B cell (primary cell): ENCODE measurements at places on chromosomes 12 and 14.

DNA sequence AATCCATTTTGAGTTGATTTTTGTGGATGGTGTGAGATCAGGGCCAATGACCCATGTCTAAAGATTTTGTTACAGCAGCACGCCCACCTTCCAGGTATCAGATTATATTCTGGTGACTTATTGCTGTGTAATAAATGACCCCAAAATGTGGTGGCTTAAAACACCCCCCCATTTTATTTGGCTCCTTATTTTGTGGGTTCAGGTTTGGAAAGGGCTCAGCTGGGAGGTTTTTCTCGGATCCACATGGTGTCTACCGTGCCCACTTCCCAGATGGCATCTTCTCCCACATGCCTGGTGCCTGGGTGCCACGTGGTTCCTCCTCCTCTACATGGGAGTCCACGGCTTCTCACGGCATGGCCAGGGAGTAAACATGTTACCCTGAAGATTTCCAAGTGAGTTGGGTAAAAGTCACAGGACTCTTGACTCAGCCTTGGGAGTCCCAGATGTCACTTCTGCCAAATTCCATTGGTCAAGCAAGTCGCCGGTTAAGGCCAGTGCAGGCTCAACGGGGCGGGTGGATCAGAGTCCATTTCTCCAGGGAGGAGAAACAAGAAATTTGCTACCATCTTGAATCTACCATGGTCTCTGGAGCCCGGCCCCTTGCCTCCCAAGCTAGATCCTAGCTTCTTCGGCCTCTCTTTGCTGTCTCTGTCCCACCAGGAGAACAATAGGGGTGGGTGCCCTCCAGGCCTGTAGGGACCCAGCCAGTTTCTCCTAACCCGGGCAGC, 214.3 kb downstream of the KIF26A start:
- DNase-seq = no peak

GRCh38 chr12:5459051-5459782, 27.3 kb downstream of the NTF3 start:
- no peak for DNase-seq

GRCh38 chr14:75338398-75338797, 59.8 kb downstream of the FOS start:
- DNase-seq = no peak

DNA sequence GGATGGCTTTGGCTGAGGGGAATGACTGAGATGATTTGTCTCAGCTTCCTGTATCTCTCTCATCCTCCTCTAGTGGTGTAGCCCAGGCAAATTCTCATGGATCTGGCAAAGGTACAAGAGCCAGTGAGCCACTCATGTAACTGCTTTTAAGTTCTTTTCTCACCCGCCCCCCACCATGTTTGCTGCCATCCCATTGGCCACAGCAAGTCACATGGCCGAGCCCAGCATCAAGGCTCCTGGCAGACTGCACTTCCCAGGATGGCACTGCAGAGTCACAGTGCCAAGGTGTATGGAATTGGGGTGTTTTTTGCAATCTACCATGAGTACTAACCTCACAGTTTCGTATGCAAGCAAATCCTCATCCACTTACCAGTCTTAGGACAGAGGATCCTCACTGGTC, 50.9 kb downstream of the CHST11 start:
- DNase-seq = no peak

- DNase-seq = no peak
Observed at GRCh38 chr12:38898001-38898684, 7.2 kb downstream of the CPNE8 start.

DNA sequence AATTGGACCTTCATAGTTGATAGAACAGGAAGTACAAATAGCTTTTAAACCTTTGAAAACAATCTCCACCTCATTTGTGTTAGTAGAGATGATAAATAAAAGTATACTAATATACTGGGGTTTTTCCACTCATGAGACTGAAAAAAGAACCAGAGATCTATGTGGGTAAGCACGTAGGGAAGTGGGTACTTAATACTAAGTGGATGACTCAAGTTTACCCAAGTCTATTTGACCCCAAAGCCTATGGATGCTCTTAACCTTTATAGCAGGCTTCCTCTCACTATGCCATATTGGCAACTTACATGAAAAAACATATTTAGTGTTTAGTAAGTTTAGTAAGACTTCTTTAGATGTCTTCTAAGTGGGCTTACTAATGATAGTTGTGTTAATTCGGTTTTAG, 49.2 kb upstream of the CHPT1 start:
- no peak for DNase-seq

DNA sequence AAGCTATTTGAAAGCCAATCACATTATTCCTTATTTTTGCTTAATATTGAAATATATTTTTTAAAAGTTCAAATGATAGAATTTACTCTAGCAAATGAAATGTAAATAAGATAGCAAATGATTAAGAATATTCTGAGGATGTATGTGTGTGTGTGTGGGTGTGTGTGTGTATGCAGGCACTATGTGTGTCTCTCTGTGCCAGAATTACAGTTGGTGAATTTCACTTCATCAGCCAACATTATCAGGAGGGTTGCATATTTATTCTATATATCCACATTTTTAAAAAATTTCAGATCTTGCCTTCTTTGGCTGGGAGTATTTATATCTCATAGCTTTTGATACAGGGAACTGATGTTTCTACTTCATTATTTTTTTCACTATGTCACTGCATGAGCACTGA, 274.9 kb upstream of the SOX5 start:
- no peak for DNase-seq

DNA sequence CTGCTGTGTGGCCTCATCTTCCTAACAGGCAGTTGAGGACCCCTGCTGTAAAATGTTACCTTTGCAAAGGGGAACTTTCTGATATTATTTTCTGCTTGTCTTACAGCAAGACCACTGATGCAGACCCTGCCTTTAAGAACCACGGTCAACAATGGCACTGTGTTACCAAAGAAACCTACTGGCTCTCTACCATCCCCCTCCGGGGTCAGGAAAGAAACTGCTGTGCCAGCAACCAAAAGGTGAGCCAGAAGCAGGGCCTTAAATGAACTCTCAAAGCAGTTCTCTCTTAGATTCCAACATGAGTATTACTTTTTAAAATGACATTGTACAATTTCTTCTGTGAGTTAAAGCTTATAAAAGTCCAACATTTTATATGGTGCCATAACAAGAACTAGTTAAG, 72.2 kb downstream of the EML1 start:
- no peak for DNase-seq

- DNase-seq = no peak
Observed at GRCh38 chr12:10618338-10618987, 5.1 kb upstream of the MAGOHB start.

DNA sequence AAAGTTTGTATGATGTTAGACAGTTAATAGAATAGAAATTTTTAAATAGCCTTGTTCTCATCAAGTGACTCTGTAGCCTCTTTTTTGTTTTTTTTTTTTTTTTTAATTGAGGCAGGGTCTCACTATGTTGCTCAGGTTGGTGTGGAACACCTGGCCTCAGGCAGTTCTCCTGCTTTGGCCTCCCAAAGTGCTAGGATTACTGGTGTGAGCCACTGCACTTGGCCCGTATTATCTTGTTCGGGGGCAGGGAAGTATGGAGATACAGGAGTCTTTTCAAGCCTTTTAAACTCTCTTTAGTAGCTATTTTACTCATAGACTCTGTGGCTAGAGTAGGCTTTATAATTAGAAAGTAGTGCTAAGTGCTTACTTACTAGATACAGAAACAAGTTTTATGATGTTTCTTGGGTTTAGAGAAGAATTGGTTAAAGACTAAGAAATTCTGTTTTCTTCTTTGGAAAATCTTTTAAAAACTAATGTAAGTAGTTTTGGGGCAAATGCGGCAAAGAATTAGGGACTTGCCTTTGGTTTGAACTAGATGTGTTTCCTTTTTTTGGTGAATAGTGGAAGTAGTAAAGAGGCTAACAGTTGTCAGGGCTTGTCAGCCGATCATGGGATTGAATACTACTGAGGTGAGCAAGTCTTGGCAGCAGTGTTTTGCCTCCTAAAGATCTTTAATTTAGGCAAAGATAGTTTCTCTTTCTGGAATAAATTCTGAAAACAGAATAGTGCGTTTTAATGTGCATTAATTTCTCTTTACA, 31.3 kb downstream of the FBXO34 start:
- no peak for DNase-seq

DNA sequence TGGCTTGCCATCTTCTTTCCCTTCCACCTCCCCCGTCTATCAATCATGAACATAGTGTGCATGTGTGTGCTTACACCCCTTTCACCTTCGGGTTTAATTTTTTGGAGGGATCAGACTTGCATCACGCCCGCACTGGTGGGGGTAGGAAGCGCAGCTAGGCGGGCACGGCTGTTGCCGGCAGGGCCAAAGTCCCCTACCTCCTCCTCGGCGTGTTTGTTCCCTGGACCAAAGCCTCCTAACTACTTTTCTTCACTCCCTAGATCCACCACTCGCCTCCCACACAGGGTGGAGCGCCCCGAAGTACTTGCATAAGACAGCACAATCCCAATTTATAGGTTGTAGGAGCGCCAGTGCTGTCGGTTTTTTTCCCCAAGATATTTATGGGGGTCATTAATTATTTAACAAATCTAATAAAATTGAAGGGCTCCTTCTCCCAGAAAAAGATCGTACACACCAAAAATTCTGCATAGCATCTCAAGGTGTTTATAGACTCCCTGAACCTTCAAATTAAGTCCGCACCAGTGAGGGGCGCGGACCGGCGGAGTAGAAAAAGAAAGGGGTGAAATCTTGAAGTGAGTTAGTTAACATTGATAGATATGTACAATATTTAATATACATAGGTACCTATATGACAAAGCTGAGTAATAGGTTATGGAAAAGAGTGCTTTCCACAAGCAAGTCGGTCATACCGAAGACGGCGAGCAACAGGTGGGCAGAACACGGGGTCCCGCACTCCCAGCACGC, 717 bp downstream of the PKP2 start:
- peak; percentile 18 for DNase-seq

DNA sequence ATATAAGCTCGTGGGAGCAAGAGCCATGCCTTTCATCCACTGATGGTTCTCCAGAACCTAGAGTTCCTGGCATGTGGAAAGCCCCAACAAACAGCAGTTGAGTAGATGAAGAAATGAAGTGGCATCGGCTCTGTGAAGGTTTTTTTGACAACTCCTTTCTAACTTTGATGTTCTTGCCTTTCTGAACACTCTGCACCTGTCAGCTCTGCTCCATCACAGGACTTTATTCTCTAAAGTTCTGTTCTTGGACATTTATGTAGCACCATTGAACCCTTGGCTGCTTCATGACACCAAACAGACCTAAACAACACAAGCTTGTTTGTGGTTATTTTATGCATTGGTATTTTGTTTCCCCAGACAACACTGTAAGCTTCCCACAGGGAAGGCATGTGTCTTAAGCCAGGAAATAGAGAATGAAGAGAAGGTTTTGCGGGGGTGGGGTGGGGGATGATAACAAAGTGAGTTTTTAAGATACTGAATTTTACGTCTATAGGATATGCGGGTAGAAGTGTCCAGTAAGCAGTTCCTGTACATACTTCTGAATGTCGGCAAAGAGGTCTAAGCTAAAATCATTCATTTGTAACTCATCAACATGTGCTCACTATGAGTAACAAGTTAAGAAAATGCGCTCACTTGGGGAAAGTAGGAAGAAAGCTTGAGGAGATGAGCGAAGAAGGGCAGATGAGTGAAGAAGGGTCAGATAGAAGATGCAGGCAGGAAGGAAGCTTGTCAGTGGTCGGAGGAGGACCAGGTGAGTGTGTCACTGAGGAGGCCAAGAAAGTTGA, 146.0 kb upstream of the PLEKHG7 start:
- peak; percentile 40 for DNase-seq

- no peak for DNase-seq
Observed at GRCh38 chr14:41986700-41987099, 380.0 kb downstream of the LRFN5 start.

DNA sequence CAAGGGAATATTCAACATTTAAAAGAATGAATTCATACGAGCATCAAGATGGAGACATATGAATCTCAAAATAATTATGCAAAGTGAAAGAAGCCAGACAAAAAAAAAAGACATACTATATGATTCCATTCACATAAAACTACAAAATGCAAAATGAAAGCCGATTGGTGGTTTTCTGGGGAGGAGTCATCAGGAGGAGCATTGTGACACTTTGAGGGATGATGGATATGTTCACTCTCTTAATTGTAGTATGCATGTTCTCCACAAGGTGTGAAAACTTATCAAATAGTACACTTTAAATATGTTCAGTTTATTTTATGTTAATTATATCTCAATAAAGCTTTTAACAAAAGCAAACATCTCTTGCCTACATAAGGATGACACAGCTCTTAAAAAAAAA, 13.5 kb downstream of the OLR1 start:
- no peak for DNase-seq

GRCh38 chr12:108820707-108821406, 36.5 kb downstream of the SSH1 start:
- no peak for DNase-seq

DNA sequence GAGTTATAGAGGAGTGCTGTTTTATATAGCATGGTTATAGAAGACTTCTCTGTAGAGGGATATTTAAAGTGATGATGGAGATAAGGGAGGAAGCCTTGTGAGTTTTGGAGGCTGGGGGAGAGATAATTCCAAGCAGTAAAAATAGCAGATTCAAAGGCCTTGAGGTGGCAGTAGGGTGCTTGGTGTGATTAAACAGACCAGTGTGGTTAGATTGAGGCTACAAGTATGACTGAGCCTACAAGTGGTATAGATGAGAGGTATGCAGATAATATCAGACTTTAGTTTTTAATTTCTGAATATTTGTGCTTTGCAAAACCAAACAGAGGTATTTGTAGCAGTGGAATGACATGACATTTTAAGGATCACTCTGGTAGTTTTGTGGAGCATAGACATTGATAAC, 20.3 kb downstream of the FANCM start:
- no peak for DNase-seq

DNA sequence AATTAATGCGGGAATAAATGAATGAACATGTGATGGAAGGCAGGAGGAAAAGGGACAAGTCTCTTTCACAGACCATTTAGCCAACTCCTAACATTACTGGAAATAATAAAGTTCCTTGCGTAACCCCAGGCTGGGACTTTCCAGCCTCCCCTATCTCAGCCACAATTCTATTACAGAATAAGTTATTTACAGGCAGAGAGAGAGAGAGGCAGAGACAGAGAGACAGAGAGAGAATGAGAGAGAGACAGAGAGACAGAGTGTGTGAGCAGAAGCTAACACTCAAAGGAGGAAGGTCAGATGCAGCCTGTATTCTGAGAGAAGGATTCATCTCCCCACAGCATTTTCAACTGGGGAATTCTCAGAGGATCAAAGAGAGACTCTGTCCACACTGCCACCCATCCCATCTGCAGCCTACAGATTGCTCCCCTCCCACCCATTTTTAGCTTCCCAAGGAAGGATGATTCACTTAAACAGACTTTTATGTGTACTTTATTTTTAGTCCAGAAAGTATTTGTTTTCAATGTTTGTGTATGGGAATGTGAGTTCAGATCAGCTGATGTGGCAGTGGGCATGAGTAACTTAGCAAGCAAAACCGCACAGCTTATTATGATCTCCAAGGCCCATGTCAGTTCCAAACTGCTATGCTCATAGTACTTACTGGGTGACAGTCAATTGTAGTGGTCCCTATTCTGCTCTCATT, 165.7 kb downstream of the CAND1 start:
- DNase-seq = no peak

GRCh38 chr12:237026-237815, 23.3 kb upstream of the SLC6A12 start:
- DNase-seq = no peak

- no peak for DNase-seq
Observed at GRCh38 chr14:23443411-23443812, 8.0 kb upstream of the MYH7 start.
